ENCODE measurements at places on chromosomes 11 and 22. TPM values are rescaled to one million over a fixed set of nuclear protein-coding genes. Genes with fewer than 3 reads are reported as not detected.

DNA sequence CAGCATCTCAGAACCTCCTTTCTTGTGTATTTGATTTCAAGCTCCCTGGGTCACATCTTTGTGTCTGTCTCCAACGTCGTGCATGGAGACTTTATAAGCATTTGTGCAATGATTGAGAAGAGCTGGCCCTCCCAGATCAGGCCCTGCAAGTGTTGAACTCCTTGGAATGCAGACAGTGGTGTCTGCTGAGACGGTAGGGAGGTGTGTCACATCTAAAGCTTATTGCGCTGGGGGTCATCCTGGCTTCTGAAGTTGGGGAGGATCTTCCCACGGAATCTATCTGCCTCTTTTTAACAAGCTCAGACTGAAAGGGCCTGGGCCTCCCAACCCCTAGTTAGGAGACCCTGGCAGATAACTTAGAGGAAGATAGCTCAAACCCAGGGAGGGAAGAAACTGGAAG lies 6.7 kb downstream of the APLNR start:
- DNase-seq: no peak

- DNase-seq: no peak
These were observed 13.2 kb downstream of the DCUN1D5 start for GRCh38 chr11:103078710-103079109.

DNA sequence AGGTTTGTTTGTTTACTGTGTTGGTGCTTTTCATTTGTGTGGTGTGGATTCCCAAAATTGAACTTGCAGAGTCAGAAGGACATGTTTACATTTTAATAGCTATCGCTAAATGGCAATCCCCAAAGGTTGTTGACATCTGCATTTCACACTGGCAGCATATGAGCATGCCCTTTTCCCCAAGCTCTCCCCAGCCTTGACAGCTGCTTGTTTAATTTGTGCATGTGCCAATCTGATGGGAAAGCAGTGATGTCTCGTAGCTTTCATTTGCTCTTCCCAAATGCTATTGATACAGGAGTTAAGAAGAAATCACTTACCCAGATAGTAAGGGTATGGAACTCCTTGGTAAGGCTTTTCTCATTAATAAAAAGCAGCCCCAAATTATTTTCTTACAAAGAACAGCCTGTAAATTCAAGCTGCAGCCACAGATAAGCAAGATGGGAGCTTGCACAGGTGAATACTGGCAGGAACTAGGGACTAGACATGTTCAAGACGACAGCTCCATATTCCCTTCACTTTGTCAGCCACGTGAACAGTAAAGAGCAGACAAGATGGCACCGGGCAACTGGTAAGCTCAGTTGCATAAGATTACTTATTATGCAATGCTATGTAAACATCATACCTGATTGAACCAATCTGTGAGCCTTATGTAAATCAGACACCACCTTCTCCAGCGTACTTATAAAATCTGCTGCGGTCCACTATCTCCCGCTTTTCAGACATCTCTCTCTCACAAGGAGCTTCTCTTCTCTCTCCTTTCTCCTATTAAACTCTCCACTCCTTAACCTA lies 87.4 kb downstream of the IGLL5 start:
- DNase-seq: no peak

Gene METTL15
- total RNA-seq: 6.0 TPM

DNA sequence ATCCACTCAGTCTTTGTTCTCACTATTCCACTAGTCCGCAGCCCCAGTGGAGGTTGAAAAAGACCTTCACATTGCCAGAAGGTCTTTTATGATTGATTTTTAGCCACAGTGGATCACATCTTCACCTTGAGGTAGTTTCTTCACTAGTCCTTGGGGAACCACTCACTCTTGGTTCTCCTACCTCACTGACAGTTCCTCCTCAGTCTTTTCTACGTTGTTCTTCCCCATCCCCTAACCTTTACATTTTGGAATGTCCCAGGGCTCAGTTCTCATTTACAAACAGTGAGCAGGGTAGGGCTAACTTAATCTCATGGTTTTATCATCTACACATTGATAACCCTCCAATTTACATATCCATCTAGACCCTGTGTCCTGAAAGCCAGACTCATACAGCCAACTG lies 316.4 kb upstream of the SORL1-AS1 start:
- DNase-seq: no peak

GRCh38 chr11:77519847-77520246 lies 46.0 kb upstream of the PAK1 start:
- no peak for DNase-seq

GRCh38 chr22:41338614-41339212 lies 37.4 kb downstream of the ZC3H7B start:
- peak; percentile 40 for DNase-seq

DNA sequence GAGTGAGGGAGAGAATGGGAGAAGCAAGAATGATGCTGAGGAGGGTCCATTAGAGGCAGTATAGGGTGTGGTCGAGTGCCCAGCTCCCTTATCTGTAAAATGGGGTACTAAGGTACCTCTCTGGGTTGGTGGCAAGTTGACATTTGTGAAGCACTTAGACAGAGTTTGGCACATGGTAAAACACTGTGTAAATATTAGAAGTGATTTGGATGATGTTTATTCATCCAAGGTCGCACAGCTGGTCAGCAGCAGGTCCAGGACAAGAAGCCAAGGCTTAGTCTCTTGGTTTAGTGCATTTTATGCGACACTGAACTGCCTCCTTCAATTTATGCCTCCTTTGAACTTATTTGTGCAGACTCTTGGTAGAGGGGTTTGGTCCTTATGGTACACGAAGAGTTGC lies 19.4 kb downstream of the KREMEN1 start:
- DNase-seq: no peak

DNA sequence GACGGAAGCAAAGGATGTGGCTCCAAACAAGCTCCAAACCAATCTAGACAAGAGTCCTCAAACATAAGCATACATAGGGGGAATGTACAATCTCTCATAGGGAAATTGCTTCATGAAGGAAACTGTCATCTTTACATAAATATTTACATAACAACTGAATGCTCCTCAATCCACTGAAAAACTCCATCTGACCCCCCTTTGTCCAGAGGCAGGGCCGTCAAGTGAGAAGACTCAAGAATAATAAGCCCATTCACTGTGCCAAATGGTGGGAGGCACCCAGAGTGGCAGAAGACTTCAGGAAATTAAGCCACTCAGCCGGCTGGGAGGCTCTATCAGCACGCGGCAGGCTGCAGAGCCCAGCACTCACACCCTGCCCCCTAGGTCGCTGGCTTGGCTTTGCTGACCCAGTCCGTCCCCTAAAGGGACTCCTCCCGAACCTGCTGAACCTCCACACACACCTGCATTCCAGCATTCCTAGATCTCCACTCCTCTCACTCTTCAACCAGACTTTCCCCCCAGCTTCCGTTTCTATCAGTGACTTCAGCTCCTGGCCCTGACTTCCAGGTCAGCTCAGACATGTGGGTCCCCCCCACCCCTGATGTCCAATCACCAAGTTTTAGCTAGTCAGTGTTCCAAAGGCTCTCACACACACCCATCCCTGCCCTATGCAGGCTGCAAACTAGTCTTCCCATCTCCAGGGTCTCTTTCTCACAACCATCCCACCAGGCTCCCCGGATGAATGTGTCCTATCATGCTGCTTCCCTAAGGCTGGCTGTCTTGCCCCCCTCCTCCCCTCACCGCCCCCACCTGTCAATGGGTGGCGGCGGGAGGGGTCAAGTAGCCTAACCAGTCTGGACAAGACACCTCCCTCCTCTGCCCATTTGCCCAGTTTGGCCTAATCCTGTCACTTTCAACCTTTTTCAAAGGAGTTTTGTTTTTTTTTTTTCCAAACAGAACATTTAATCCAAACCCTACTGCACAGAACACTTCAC lies 11.3 kb downstream of the VPS37C start:
- DNase-seq: peak; percentile 16

Gene NOX4
- 2.5 TPM for total RNA-seq

Gene EMID1
- 0.08 TPM for total RNA-seq

Gene MS4A1
- total RNA-seq: not detected

DNA sequence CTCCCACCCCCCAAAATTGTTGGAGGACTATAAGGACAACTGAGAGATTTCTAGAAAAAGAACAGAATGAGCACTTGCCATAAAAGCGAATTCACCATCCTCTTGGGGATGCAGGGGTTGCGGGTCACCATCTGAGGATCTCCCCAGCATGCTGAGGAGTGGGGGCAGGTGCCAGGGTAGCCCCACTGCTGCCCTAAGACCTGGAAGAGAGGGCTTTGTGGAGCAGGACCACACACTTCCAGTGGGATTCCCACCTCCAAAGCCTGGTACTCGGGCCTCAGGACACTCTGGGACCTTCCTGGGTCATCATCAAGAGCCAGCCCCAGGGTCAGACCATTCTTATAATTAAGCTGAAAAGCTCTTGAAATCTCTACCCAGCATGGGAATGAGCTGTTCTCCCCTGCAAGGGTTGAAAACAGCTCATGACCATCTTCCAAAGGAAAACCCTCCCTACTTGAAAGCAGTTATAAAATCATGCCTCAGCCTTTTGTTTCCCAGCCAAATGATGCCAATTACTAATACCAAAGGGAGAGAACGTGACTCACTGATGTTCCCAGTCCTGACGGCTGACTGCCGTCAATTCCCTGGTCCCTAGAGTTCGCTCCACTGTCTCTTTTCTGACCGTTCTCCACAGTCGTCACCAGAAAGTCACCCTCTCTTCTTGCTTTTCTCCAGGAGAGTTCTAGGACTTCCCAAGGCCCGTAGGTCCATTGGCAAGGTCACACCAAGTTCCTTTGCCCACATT lies 76.8 kb upstream of the CREB3L1 start:
- DNase-seq: no peak

GRCh38 chr22:35695202-35695601 lies 22.5 kb upstream of the APOL5 start:
- no peak for DNase-seq

DNA sequence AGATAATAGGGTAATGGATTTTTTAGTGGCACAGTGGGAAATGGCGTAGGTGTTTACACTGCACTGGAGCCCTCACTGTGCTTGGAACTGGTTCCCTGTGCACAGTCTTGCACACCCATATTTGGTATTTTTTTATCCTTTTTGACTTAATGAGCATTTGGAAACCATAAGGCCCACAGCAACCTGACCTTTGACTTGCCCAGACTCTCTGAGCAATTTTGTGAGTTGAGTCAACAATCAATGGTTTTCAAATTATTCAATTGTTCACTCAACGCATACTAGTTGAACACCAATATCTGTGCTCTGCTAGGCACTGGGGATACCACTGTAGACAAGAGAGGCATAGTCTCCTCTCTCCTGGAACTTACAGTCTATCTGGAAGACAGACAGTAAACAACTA lies 14.3 kb downstream of the CD44 start:
- DNase-seq: no peak

- no peak for DNase-seq
These were observed 541.1 kb downstream of the ETS1 start for GRCh38 chr11:128046213-128046612.

- DNase-seq: no peak
These were observed 110.2 kb downstream of the RASSF10 start for GRCh38 chr11:13119361-13119760.

Gene TOM1
- total RNA-seq: 48.8 TPM

Gene PIWIL4
- total RNA-seq: 2.7 TPM

- no peak for DNase-seq
These were observed 349.9 kb downstream of the CADM1 start for GRCh38 chr11:115154355-115154736.

Gene NRGN
- total RNA-seq: 0.27 TPM

- DNase-seq: no peak
These were observed 89.4 kb upstream of the THY1 start for GRCh38 chr11:119512369-119512768.

- DNase-seq: peak; percentile 93
These were observed 517.9 kb downstream of the NTM start for GRCh38 chr11:131888230-131888855.

DNA sequence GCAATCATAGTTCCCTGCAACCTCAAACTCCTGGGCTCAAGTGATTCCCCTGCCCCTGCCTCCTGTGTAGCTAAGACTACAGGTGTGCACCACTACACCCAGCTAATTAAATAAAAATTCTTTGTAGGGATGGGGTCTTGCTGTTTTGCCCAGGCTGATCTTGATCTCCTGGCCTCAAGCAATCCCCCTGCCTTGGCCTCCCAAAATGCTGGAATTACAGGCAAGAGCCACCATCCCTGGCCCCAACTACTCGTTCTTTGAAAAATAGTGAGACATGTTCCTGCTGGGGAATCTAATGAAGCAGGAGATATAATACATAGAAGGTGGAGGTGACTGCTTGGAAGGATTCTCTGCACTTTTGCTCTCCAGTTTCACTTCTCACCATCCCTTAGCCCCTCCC lies 40.1 kb upstream of the RFPL3 start:
- no peak for DNase-seq

DNA sequence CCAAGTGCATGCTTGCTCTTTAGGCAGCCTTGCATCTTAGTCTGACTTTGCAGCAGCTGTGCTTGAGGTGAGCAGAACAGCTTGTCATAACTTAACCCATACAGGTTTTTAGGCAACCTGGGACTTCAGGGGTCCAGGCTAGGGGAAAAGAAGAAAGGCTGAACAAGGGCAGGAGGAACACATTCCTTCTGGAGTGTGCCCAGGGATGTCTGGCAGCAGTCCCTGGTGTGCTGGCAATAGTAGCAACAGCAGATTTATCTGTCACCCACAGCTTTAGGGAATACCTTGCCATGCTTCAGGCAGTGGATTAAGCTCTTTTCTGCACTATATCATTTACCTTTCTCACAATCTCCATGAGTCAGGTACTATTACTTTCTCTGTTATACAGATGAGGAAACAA lies 513.0 kb downstream of the RAB38 start:
- DNase-seq: no peak

Gene LRRC56
- total RNA-seq: 0.45 TPM
